ENCODE measurements at places on chromosomes 11 and 22.

DNA sequence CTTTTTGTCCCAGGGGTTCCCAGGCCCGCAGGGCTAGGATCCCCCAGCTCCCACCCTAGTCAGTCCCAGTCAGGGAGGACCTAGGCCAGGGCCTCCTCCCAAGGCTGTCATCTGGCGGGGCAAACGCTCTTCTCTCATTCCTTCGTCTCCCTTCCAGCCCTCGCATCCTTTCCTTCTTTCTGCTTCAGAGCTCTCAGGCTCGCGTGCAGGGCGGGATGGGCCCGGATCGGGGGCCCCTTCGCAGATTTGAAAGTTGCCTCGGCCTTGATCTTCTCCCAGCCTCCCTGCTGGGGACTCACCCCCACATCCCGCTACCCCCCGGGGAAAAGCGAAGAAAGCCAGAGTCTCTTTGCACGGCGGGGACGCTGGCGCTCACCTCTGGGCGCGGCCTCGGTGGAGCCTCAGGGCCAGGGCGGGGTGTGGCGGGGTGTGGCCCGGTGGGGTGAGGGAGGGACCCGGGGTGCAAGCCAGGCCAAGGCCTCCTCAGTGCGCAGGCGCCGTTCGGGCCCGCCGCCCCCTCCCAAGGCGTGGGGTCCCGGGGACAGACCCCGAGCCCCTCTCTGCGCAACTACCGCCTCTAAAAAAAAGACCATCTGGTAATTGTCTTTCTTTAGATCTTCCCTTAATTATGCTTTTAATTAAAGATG is 14.8 kb upstream of the PAX6 start:
- no peak for DNase-seq

GRCh38 chr11:29328961-29329441 is 687.8 kb downstream of the KCNA4 start:
- DNase-seq = no peak

DNA sequence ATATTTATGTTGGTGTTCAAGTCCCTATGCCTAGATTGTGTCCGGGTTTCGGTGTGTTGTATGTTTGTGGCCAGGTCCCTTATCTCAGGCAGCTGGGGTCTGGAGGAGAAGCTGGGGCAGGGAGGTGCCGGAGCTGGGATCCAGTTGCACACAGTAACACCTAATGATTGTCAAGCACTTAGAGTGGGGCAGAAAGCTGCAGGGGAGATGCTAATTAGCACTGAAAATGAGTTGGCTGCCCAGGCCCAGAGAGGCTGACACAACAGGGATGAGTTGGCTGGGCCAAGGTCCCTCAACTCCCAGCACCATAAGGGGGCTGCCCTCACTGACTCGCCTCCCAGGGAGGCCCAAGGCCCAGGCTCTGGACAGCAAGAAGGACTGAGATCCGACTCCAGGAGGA is 12.2 kb downstream of the PDE2A start:
- no peak for DNase-seq

DNA sequence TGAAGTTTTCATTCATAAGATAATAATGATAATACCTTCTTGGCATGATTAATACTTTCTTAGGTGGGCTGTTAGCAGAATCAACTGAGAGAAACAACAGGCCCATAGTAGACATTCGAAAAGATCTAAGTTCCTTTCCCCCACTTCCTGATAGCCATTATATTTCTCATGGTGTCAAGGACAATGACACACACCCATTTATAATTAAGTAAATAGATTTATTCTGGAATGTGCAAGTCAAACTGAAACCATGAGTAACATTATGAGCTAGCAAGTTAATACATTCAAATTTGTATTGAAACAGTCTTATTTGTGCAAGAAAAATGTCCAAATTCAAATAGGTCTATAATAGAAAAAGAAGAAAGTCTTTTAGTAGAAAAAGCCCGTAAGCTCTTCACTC is 301.1 kb downstream of the GUCY1A2 start:
- no peak for DNase-seq

GRCh38 chr22:20786536-20786979 is 12.6 kb downstream of the SERPIND1 start:
- DNase-seq = no peak

GRCh38 chr11:130220311-130221035 is 60.9 kb downstream of the ST14 start:
- no peak for DNase-seq

GRCh38 chr22:33861216-33861875 is 58.9 kb downstream of the LARGE1 start:
- DNase-seq = no peak

DNA sequence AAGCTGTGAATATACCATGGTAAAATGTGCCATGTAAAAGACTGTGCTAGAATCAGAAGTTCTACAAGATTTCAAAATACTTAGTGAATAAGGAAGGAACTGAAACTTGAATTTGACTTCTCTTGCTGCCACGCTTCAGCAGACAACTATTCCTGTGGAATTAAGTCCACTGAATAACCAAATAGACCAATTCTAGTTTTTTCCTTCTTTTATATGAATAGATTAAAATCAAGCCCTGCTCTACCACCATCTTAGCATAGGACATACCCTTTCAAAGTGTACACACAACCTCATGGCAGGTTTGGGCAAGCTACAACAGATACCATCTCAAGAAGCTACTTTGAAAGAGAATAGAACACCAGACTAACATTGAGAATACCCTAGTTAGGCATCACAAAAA is 23.4 kb upstream of the CLNS1A start:
- DNase-seq = no peak

DNA sequence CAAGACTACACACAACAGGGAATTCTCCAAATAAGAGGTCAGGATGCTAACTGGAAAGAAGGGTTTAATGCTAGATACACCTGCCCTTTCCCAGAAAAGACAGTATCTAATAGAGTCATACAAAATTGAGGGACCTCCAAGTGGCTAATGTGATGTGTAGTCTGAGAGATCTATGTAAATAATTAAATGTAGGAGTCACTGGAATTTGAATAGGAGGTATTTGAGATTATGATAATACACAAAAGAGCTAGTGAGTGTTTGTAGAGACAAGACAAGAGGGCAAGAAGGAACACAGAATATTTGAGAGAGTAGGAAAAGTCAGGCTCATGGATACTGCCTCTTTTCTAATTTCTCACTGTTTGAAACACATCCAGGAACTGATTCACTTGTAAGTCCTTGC is 15.5 kb upstream of the INSC start:
- DNase-seq = no peak

- no peak for DNase-seq
These were observed 27.1 kb downstream of the ADAMTS15 start for GRCh38 chr11:130475426-130476053.

Measured in progenitor cell of endocrine pancreas (in vitro differentiated cells).